T1000 (cell line): ENCODE measurements at places on chromosomes 12 and 14.

GRCh38 chr14:48857366-48857765 is 728.8 kb downstream of the RPS29 start:
- DNase-seq: no peak

GRCh38 chr12:62732861-62733427 is 202.0 kb downstream of the PPM1H start:
- DNase-seq: no peak

- no peak for DNase-seq
Measured at GRCh38 chr14:47332106-47332505, 343.3 kb downstream of the MDGA2 start.

- no peak for DNase-seq
Measured at GRCh38 chr12:123427036-123427769, 9.3 kb downstream of the RILPL2 start.

- no peak for DNase-seq
Measured at GRCh38 chr14:105389976-105390848, 8.1 kb upstream of the TEX22 start.

- no peak for DNase-seq
Measured at GRCh38 chr12:88628856-88629509, 48.7 kb upstream of the KITLG start.

- no peak for DNase-seq
Measured at GRCh38 chr12:46534327-46534840, 161.8 kb upstream of the SLC38A2 start.

DNA sequence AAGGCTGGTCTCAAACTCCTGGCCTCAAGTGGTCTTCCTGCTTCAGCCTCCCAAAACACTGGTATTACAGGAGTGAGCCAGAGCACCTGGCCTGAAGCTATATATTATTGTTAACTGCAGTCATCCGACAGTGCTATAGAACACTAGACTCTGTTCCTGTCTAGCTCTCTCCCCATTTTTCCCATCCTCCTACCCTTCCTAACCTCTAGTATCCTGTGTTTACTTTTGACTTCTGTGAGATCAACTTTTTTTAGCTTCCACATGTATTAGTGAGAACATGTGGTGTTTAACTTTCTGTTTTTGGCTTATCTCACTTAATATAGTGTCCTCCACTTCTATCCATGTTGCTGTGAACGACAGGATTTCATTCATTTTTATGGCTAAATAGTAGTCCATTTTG is 34.7 kb downstream of the TRAF3 start:
- no peak for DNase-seq

DNA sequence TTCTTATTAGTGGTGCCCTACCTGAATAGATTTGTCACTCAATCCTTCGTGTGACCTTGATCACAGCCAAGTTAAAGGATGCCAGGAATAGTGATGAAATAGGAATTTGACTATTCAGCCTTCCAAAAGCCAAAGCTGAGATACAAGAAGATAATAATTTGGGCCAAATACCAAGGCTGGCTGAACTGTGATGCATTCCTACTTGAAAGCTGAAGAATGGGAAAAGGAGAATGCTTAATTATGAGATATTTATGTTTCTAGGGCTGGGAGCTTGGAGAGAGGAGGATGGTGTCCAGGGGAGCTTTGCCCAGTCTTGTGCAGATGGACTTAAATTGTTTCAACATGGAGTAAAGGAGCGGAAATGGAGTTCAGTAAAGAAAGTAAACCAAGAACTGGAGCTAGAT is 5.2 kb downstream of the RNASE7 start:
- no peak for DNase-seq
